Ureter (tissue), 1 donor: ENCODE measurements at places on chromosomes 3 and 15.

DNA sequence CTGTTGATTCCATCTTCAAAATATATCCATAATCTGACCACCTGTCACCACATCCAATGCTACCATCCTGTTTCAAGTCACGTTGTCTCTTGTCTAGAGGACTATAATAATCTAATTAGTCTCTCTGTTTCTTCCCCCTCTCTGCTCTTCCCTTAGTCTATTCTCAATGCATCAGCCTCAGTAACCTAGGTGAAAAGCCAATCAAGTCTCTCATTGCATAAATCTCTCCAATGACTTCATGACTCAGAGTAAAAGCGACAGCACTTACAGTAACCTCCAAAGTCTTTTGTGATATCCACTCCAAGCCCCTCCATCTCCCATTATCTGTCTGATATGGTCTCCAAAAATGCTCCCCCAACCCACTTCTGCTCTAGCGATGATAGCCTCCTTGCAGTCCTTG is 7.2 kb downstream of the UBA3 start:
- no peak for DNase-seq

GRCh38 chr3:171346582-171347300 is 113.5 kb downstream of the TNIK start:
- DNase-seq: no peak

GRCh38 chr3:113034011-113034410 is 43.2 kb downstream of the GTPBP8 start:
- DNase-seq: no peak

GRCh38 chr15:66138892-66139590 is 114.5 kb downstream of the MEGF11 start:
- DNase-seq: no peak

DNA sequence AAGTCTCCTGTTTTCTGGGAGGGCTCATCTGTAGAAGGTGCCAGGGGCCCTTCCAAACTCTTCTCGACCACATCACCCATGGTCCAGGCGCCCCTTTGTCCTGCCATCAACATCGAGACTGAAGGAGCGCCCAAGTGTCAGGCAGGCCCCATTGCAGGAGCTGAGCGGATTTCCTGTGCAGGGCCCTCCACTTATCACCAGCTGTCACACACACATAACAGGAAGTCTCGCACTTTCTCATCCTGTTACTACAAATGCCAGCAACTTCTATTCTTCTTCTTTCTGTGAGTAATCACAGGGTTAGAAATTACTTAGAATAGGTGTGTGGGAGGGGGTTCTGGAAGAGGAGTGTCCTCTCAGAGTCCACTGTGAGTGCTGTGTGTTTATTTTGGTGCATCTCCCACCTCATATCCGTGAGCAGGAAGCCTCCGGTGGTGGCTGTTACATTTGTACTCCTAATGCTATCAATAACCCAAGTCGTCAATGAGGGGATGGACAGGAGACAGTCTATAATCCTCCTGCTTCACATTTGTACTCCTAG is at the start of gene KLHL6:
Gene KLHL6, minus strand, starts transcription at position 166 of the 541 bp plus-strand sequence. Its CDS starts 53 bp downstream, at position 113.
- DNase-seq: peak; percentile 58

DNA sequence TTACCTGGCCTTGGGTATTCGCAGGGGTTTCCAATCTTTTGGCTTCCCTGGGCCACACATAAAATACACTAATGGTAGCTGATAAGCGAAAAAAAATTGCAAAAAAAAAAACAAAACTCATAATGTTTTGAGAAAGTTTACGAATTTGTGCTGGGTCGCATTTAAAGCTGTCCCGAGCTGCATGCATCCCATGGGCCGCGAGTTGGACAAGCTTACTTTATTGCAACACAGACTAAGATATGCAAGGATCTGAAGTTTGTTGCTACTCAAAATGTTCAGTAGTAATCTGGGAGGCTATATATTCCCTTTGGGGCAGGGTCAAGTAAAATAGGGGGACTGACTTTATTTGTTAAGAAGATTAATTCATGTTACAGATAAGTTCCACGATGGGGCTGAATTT is 247.9 kb downstream of the CD47 start:
- no peak for DNase-seq

GRCh38 chr15:70451821-70452653 is 311.3 kb downstream of the UACA start:
- DNase-seq: no peak

GRCh38 chr15:39499681-39500080 is 81.2 kb upstream of the THBS1 start:
- no peak for DNase-seq

DNA sequence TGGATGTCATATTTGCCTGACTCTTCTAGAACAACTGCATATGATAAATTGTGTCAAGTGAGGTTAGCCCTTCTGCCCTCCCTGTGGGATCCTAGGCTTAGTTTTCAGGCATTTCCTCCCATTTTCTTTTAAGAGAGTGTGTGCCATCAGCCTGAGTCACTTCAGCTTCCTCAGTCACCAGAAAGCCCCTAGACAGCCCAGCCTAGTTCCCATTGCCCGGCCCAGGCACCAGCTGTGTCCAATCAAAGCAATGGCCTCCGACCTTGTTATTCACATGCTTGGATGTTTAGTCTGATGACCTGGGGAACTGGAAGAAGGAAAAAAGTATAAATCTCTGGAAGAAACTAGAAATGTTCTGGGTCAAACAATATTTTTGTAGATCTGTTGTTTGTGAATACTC is 221.9 kb upstream of the LRIG1 start:
- no peak for DNase-seq

DNA sequence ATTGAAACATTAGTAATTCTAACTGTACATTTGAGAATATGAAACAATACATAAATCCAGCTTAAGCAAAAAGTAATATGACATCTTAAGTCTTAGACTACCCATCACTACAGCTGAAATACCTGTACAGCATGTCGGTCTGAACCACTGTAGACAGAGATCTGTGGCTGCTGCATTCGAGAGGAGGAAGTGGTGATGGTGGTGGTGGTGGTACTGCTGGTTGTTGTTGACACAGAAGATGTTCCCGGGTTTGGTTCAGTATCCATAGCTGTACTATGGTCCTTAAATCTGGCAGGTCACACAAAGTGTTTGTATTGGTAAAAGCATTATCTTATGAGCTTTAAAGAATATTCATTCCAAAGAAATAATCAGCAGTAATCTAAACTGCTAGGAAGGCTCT is 2.9 kb downstream of the PHC3 start:
- DNase-seq: no peak

- DNase-seq: no peak
These were observed 65.2 kb upstream of the TRA2B start for GRCh38 chr3:186002884-186003472.

DNA sequence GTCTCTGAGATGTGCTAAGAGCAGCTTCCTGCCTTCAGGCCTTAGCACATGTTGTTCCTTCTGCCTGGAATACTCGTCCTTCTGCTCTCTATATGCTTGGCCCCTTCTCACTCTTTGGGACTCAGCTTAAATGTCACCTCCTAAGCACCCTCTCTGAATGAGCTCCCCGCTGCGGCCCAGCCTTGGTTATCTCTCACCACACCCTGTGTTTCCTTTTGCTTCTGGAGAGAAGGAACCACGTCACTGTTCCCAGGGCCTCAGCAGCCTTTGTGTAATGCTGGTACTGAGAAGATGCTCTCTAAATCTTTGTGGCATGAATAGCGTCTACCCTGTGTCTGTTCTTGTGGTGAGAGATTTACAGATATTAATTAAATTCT is 2.2 kb downstream of the FAH start:
- no peak for DNase-seq

DNA sequence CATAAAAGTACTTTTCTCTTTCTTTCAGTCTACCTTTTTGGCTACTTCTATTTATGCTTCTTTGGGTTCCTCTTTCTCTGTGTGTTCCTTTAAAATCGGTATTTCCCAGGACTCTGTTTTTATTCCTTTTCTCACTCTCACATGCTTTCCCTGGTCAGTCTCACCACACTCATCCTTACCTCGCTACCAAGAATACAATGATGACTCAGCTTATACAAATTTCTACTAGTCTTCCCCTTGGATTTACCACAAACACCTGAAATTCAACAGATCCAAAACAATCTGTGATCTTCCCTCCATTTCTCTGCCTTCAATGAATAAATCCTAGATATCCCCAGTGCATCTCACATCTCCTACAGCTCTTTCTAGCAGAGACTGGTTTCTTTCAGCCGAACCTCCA is 52.9 kb downstream of the TUBGCP4 start:
- no peak for DNase-seq

DNA sequence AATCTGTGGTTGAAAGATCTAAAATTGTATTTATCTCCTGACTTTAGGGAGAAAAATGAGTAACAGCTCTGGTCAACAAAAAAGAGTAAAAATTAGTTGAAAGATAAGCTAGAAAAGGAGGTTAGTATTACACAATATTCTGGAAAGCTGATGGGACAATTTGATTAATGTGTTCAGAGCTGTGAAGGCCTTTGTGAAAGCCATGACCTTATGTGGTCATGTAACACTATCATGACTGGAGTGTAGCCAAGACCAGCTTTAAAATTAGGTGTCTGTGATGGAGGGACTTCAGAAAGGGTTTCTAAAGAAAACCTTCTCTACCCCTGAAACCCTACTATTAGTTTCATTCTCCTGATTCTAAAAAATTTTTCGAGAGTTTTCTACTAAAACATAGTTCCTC is 127.2 kb downstream of the NFKBIZ start:
- no peak for DNase-seq

GRCh38 chr15:22786868-22787698 is 639 bp downstream of the NIPA1 start:
- no peak for DNase-seq

- DNase-seq: no peak
These were observed 693.1 kb upstream of the NECTIN3 start for GRCh38 chr3:110378481-110378880.

DNA sequence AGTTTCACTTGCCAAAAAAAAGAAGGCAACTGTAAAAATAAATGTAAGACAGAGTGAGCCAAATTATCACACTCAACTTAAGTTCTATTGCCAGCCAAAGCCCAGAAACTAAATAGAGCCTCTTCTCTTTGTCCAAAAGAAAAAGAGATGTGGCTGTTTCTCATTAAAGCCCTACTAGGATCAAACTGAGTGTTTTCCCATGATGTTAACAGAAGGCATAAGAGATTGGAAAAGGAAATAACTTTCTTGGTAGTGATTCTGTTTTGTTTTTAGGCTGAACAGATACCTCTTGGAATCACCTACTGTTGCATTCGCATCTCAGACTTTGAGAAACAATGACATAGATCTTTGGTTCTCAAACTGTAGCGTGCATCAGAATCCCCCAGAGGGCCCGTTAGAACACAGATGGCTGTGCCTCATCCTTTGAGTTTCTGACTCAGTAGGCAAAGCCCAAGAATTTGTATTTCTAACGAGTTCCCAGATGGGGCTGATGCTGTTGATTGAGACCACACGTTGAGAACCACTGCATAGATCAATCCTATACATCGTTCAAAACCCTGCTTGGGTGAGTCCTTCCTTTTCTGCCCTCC is 42.5 kb upstream of the SRGAP3 start:
- DNase-seq: no peak

DNA sequence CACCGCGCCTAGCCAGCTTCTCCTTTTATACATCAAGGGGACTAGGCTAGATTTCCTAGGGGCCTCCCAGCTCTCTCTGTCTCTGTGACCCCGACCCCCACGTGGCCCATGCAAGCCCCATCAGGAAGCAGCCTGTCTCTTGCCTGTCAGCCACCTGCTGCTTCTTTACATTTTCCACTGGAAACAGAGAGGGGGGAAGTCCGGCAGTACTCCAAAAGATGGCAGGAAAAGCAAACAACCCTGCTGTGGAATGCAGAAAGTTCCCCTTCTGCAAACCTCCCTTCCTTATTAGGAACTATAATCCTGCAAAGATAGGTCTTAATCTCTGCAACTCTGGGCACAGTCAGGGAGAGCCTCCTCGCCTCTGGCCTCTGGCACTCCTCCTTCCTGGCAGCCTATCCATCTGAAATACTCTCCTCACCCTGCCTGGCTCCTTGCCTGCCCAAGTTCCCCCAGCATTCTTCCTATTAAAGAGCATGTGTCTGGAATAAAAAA is 47.4 kb upstream of the HACD2 start:
- DNase-seq: peak; percentile 77

DNA sequence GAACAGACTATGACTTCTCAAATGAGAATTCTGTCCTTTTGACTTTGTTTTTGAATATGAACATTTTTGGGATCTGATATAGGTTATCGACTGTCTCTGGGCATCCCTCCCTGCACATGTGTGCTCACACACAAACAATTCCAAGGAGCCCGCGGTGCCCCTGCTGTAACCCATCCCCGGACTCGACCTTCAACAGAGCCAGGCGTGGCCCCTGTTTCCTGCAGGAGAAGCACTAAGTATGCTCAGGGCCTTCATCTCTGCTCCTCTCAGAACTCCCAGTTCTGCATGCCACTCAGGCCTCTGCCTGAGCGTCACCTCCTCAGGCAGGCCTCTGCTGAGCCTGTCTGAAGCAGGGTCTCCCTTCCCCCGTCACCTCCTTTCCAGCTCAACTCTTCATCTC is 57.6 kb downstream of the NUP210 start:
- no peak for DNase-seq

DNA sequence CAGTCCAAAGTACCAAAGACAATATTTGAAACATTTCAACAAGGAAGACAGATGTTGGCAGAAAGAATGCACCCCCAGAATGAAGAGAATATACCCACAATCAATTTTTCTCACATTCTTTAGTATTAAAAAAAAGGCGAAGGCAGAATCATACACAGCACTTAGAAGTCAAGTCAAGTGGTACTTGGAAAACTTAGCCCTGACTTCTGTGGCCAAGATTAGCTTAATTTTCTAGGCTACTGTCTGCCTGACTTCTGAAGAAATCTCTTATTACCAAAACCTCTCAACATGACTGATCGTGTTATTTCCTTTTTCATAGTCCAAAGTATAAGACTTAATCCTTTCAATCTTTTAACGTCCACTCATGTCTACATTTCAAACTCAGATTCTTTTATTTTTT is 60.7 kb downstream of the PBRM1 start:
- no peak for DNase-seq

- DNase-seq: no peak
These were observed 121.9 kb upstream of the MEF2A start for GRCh38 chr15:99443768-99444446.

- DNase-seq: no peak
These were observed 41.3 kb downstream of the WHAMM start for GRCh38 chr15:82850731-82851130.

DNA sequence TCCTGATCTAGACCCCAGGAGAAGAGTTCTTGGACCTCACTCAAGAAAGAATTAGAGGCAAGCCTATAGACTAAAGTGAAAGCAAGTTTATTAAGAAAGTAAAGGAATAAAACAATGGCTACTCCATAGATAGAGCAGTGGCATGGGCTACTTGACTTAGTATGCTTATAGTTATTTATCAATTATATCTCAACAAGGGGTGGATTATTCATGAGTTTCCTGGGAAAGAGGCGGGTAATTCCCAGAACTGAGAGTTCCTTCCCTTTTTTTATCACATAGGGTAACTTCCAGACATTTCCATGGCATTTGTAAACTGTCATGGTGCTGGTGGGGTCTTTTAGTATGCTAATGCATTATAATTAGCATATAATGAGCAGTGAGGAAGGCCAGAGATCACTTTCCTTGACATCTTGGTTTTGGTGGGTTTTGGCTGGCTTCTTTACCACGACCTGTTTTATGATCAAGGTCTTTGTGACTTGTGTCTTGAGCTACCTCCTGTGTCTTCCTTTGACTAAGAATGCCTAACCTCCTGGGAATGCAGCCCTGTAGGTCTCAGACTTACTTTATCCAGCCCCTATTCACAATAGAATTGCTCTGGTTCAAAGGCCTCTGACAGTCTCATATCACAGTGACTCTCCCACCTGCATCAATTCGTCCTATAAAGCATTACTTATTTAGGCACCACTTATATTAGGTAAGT is 35.3 kb upstream of the PLSCR2 start:
- DNase-seq: no peak
